ENCODE measurements at places on chromosomes 1 and 21.

DNA sequence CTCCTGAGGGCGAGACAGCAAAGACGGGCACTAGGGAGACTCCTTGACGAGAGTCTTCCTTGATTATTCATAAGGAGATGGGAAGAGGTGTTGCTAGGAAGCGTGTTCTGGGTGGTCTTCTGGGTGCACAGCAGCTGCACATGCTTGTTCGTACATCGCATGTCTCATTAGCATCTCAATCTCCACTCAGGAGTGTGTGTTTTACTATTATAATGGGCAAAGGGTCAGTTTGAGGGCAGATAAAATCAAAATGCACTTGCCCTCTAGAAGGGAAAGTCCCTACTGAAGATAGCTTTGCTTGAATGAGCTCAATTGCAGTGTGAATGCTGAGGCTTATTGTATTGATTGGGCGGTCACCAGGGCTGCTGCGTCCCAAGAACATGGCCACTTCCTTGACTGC is 50.2 kb upstream of the SCCPDH start:
- DNase-seq = no peak

- DNase-seq = no peak
Observed at GRCh38 chr1:230573658-230574057, 68.6 kb upstream of the COG2 start.

GRCh38 chr1:87113313-87113712 is 198.9 kb downstream of the HS2ST1 start:
- no peak for DNase-seq

DNA sequence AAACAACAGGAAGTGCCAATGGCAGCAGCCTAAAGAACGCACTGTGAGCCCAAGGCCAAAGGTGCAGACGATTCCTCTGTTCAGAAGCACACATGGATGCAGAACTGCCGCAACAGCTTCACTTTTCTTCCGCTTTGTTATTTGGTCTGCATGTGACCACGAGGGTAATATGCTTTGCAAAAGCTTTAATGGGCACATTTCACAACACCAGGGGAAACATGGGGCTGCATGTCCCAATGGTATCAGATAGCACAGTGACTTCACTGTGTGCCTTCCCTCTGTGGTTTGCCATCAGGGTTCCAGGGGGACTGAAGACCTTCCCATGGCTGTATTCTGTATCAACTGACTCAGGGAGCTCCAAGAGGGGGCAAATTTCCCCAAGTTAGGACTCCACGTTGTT is 28.3 kb downstream of the THAP3 start:
- no peak for DNase-seq

GRCh38 chr1:220809704-220810103 is 23.0 kb downstream of the MTARC1 start:
- DNase-seq = no peak

GRCh38 chr21:43884012-43884860 is 19.2 kb downstream of the AGPAT3 start:
- peak; percentile 30 for DNase-seq

DNA sequence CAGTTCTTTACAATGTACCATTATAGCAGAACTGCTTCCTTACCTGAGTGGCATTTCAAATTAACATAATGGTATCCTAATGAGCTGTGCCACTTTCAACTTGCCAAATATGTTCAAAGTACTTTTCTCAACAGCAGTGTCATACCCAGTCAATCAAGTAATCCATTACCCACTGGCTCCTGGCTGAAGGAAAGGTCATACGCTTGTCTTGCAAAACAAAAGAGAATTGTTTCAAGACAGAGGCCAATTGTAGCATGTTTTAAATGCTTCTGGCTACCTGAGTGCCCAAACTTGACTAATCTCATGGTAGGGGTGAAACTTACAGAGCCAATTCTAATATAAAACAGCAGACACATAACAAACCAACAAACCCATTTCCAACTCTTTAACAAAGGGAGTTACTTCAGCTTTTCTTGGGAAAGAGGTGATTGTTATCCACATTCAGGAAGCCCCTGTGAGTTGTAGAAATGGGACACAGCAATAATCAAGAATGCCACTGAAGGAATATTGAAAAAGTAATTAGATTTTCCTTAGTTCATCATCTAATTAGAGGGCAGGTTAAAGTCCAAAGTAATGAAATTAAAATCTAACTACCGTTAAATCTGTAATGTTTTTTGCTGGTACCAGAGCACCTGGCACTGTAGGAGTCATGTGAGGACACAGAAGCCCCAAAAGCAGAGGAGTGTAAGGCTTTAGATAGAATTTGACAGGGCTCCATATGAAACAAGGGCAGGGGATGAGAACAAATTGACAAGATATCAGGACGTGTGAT is 241.9 kb downstream of the RWDD3 start:
- DNase-seq = no peak

- DNase-seq = no peak
Observed at GRCh38 chr1:88324899-88325298, 359.2 kb upstream of the PKN2 start.

DNA sequence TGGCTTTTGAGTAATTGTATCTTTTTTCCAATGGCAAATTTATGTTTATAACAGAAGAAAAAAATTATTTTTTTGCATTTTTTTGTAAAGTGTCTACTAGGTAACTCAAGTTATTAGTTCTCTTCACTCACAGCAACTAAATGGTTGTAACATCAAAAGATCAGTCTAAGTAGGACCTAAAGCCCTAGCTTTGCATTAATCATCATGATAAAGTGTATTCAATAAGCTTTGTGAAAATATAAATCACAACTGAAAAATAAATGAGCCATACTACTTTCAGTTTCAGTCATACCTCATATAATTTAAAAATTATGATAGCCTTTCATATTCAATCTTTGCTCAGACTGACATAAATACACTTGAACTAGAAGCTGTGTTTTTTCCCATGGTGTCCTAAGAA is 6.9 kb downstream of the TAF5L start:
- peak; percentile 3 for DNase-seq

- DNase-seq = no peak
Observed at GRCh38 chr21:45951676-45952075, 29.9 kb upstream of the COL6A1 start.

Measured in activated CD4-positive, alpha-beta T cell treated with anti-CD3 and anti-CD28 coated beads, Interleukin-2, Interleukin-6, amounts not matched to agents 100 ng/mL and 50 ng/mL, durations not matched to agents 16 hours and 8 hours (primary cell).